ENCODE measurements at places on chromosomes 4 and X. TPM values are rescaled to one million over a fixed set of nuclear protein-coding genes. Genes with fewer than 3 reads are reported as not detected.

Gene IL2
- not detected for total RNA-seq

Gene GYPB
- not detected for total RNA-seq

Gene PABPC1L2B
- not detected for total RNA-seq

Gene TBX22
- total RNA-seq, result not detected

Gene TMEM35A
- not detected for total RNA-seq

Gene VCX3B
- not detected for total RNA-seq

Gene CLDN22
- not detected for total RNA-seq

Gene ADH1C
- not detected for total RNA-seq
